ENCODE measurements at places on chromosomes 16 and 17.

DNA sequence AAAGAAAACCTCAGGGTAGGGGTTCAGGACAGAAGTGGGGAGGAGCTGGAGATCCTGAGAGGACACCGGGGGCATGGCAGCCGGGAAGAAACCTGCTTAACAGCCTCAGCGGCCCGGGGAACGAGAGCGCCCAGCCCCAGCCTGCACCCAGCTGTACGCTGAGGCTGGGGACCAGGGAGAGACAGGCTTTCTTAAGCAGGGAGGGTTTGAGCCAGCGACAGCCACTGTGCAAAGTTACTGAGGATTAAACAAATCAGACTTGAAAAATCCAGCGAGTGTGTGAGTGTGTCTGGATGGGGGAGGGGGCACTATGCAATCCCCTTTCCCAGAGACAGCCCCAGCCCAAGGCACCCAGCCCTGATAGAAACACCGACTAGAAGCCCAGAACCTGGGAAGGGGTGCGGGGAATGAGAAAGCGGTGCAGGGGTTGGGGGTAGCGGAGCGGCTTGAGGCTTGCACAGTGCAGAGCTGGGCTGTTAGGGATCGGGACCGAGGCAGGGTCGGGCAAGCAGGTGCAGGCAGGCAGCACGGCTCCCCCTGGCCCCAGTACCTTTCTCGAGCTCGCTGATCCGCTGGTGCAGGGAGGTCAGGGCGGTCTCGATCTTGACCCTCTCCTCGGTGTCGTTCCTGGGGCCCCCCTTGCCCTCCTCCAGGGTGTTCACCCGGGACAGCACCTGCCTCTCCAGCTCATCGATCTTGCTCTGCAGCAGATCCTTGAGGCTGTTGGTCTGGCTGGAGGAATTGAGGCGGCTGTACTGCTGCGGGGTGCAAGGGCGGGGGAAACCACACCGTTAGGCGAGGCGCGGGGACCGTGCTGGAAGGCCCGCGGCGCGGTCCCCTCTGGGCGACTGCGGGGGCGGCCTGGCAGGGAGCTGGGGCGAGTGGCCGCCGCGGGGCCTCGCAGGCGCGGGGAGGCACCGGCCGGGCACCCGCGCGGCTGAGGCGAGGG lies 1.2 kb downstream of the NPTX1 start:
- DNase-seq: no peak

- DNase-seq: no peak
Measured at GRCh38 chr17:46195939-46196716, 2.9 kb upstream of the KANSL1 start.

DNA sequence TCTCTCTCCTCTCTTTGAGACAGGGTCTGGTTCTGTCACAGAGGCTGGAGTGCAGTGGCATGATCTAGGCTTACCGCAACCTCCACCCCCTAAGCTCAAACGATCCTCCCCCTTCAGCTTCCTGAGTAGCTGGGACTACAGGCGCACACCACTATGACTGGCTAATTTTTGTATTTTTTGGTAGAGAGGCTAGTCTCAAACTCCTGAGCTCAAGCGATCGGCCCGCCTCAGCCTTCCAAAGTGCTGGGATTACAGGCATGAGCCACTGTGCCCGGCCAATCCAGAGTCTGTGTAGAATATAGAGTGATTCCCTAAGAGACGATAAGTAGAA lies 65.8 kb upstream of the RPH3AL start:
- DNase-seq: no peak

GRCh38 chr17:76263896-76264295 lies 1.3 kb upstream of the UBALD2 start:
- no peak for DNase-seq

DNA sequence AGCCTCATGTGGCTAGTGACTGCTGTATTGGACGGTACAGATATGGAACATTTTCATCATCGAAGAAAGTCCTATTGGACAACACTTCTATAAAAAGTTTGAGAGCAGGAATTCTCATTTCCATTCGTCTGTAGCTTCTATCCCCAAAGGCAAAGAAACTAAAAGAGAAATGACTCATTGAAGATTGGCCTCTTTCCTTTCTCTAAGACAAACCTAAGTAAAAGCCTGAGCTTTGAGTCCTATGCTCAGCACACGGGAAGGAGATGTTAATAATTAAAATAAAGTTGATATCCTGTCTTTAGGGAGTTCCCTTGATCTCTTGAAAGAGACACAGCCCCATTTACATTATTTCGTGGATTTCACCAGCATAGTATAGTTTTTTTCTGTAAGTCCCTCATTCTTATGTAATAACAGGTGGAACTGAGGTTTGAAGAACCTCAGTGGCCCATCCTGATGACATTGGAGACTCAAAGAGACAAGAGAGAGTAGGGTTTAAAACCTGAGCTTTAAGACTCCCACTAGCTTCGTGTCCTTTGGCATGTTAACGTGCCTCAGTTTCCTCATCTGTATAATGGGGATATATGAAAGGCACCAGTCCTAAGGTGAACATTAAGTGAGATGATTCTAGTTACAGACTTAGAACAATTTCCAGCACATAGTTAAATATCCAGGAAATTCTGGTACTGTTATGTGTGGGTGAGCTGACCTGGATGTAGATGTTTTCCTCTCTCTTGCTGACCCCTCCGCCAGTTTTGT lies 174.0 kb downstream of the IRX3 start:
- DNase-seq: no peak

- DNase-seq: no peak
Measured at GRCh38 chr17:77231076-77231871, 90.5 kb downstream of the SEC14L1 start.

GRCh38 chr16:48113471-48113870 lies 42.3 kb downstream of the ABCC12 start:
- no peak for DNase-seq

GRCh38 chr17:42844761-42845555 lies 578 bp downstream of the AOC2 start:
- no peak for DNase-seq

- no peak for DNase-seq
Measured at GRCh38 chr16:23724096-23724784, 11.2 kb upstream of the ERN2 start.

- no peak for DNase-seq
Measured at GRCh38 chr16:85372627-85373372, 240.3 kb upstream of the GSE1 start.

DNA sequence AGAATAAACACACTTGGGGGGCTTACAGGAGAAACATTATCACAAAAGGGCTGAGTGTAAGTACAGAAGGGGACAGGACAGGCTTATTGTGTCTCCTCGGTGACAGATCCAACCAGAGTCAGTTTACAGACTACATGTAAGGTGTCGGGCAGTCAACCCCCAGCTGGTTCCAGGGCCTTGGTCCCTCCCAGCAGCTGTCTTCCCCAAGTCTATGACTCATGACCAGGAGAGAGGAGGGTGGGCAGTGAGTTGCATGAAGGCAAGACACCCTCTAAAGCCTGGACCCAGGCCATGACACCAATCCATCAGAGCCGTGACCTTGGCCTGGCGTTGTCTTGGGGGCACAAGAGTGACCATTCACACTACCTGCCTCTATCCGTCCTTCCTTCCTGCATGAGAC lies 276.2 kb upstream of the CCL2 start:
- DNase-seq: no peak
